Cortex of kidney (tissue), 1 donor: ENCODE measurements at places on chromosomes 5 and 9.

DNA sequence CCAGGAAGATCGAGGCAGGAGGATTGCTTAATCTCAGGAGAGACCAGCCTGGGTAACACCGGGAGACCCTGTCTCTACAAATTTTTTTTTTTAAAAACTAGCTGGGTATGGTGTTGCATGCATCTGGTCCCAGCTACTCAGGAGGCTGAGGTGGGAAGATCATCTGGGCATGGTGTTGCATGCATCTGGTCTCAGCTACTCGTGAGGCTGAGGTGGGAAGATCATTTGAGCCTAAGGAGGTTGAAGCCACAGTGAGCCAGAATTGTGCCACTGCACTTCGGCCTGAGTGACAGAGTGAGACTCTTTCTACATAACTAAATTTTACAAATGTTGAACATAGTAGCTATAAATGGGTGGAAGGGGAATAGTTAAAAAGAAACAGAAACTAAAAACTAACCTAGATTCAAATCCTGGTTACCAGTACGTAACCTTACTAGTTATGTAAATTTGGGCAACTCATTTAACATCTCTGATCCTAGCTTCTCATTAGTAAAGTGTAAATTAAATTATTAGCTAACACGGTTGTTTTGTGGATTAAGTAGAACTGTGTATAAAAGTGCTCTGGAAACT lies 41.7 kb downstream of the TMEM161B start:
- DNase-seq = no peak

- DNase-seq = no peak
Observed at GRCh38 chr9:109274884-109275730, 45.8 kb downstream of the EPB41L4B start.

DNA sequence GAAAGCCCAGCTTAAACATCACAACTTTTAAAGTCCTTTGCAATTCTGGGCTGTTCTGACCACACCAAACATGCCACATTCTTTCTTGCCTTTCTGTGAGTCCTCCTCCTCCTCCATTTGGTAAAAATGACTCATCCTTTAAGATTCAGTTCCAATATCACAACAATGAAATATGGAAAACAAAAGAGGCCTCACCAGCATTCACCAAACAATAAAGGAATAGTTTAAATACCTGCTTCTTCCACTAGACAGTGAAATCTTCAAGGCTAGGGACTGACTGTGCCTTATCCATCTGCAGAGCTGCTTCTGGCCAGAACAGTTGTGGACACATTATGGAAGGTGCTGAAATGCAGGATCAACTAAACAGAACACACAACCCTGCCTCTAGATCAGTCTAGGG lies 36.0 kb downstream of the NR6A1 start:
- no peak for DNase-seq

GRCh38 chr5:142613271-142613671 lies 72.6 kb downstream of the FGF1 start:
- no peak for DNase-seq

DNA sequence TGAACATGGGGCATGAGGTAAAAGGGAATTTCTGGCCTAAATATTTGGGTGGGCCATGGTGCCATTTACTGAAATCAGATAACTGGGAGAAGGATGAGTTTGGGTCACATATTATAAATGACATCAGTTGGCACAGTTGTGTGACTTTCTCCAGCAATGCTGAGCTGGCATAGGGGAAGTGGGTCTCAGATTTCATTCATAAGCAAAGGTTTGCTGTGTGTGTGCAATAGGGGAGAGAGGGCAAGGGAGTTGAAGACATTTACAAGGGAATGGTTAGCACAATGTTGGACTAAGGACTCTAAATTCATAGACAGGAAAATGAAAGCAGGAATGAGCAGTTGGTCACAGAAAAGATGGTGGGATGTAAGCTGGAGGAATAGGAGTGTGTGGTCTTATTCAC lies 47.8 kb upstream of the KLF9 start:
- no peak for DNase-seq
